ENCODE measurements at places on chromosomes 2 and 18.

- peak; percentile 74 for ATAC-seq
Observed at GRCh38 chr18:73688851-73689711, 458.6 kb downstream of the FBXO15 start.

DNA sequence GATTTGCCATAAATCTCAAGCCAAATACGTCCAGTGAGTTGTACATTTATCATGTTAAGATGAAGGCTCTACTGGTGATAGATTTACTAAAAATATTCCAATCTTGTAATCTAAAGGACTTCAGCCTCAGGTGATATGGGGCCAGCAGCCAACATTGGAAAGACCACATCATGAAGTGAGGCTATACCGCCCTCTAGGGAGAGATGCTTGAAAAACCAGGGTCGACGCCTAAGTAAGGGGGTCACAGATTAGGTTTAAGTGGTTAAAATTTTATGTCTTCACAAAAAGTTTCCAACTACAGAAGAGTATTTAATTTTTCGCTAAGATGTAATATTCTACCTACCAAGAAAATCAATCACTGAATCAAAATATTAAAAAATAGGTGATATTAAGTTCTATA, 33.3 kb downstream of the DOCK10 start:
- ATAC-seq, result no peak

- ATAC-seq, result no peak
Observed at GRCh38 chr2:126543081-126543480, 112.9 kb upstream of the GYPC start.

DNA sequence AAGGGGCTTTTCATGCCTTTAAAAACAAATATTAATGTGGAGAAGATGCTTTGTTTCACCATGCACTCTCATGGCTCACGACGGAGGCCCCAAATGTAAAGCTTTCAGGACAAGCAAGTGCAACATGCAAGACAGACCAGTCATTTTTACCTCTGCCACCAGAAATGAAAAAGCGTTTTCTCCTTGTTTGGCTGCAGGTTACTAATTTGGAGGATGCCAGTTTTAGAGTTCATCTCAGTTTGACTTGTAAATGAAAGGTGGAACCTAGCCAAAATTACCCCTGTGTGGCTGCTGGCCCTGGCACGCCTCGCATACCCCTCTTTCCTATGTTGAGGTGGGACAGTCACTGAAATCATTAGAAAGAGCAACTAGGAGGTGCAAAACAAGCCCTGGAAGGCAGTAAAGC, 138.6 kb downstream of the BCL2 start:
- no peak for ATAC-seq

- no peak for ATAC-seq
Observed at GRCh38 chr18:42045346-42045745, 90.3 kb downstream of the PIK3C3 start.

GRCh38 chr2:1226766-1227165, 186.5 kb upstream of the TPO start:
- ATAC-seq, result no peak

GRCh38 chr2:23550553-23550952, 165.6 kb downstream of the KLHL29 start:
- no peak for ATAC-seq

GRCh38 chr2:223943561-223944008, 1.6 kb downstream of the WDFY1 start:
- ATAC-seq, result peak; percentile 35

- peak; percentile 51 for ATAC-seq
Observed at GRCh38 chr2:174597345-174598047, at the start of gene WIPF1. Gene WIPF1, minus strand, starts transcription at chr2:174597804. Its CDS starts 12,231 bp downstream, at chr2:174585573.

DNA sequence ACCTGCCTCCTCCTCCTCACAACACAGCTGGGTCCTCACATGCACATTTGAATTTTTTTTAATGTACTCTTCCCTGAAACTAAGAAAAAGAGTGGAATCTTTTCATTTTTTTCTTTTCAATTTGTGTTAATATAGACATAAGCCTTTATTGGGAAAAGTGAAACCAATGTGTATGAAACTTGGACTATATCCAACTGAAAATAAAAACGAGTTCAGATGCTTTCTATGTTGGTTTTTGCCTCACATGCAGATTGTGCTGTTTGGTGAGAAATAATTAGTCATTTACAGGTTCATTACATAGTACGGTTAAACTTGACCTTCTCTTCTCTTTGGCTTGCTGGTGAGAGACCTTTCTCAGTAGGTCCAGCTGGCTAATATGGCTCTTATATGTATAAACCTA, 515.2 kb upstream of the FANCL start:
- ATAC-seq, result no peak

- ATAC-seq, result no peak
Observed at GRCh38 chr2:233992513-233993217, 57.8 kb upstream of the SPP2 start.

DNA sequence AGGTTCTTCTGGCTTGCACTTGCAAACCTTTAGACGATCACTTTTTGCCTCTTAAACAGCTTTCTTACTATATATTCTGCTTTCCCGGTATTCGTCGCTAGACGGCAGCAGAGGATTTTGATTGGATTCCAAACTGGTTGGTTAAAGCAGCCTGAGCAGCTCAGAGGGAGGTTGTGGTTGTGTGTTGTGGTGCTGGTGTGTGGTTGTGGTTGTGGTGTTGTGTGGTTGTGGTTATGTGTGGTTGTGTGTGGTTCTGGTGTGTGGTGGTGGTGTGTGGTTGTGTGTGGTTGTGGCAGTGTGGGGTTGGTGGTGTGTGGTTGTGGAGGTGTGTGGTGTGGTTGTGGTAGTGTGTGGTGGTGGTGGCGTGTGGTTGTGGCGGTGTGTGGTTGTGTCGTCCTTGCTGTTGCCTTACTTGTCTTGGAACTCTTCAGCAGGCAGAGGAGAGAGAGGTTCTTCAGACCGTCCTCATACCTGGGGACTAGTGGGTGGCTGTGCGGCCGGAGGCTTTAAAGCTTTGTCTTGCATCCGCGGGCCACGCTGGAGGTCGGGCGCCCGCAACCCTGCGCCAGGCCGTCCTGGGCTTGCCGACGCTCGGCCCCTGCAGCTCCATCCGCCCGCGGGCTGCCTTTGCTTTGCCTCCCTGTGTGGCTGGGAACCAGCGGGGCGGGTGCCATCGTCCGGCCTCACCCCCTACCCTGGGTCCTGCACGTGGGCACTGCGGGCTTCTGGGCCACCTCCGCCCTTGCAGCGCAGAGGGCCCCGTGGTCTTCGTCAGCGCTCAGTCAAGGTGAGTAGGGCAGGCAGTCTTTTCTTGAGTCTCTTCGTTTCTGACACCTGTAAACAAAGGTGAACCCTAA, 190.8 kb downstream of the ARHGAP28 start:
- ATAC-seq, result peak; percentile 61

- no peak for ATAC-seq
Observed at GRCh38 chr2:241890524-241891235, 21.2 kb downstream of the RTP5 start.

DNA sequence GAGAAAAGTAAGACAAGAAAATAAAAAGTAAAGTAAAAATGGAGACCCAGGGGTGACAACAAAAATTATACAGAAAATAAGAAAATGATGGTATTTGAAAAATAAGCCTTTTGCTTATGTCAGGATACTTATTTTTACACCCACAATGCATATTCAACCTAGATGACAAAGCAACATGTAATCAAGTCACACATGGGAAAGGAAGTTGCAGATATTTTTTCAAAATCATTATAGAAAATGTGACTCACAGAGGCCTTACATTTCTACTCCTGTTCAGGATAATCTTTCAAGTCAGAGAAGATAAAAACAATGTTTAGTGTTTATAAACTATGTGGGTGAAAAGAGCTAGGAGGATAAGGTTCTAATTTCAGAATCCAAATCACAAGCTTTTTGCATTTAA, 275.3 kb upstream of the UBE2E3 start:
- peak; percentile 43 for ATAC-seq

GRCh38 chr2:207492461-207492860, 37.3 kb upstream of the CREB1 start:
- no peak for ATAC-seq

GRCh38 chr2:9152975-9153642, 53.5 kb upstream of the ASAP2 start:
- peak; percentile 22 for ATAC-seq

GRCh38 chr2:39153312-39153711, 32.5 kb upstream of the SOS1 start:
- ATAC-seq, result no peak

DNA sequence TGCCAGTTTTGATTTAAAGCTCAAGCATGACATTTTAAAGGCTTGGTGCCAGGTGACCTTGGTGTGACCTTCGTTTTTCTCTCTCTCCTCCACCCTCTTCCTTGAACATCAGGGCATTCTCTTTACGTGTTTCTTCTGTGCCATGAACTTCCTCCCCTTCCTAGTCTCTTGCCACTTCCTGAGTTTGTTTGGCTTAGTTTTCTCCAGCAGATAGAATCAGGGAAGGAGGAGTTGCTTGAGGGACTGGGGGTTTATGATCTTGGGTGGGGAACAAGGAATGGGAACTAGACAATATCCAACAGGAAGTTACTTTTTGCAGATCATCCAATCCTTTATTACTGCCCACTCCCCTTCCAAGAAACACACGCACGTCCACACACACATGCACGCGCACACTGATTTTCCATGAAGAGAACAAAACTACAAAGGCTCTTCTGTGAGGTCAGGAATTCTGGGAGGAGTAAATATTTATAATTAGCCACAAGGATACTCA, 210.6 kb upstream of the EPAS1 start:
- no peak for ATAC-seq

DNA sequence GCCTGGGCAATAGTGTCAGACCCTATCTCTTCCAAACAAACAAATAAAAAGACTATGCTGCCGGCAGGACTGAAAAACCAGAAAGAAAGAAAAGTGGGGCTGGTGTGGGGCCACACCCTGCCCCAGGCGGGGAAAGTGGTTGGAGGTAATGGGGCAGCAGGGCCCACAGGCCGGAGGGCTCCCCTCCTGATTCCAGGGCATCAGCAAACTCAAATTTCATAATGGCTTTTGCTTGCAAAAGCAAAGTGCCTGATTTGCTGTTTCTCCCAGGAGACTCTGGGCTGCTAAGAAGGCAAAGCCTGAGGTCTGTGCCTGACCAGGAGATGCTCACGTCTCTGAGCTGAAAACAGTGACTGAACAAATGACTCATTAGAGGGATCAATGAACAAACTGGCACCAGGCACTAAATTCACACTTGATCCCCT, 121.9 kb downstream of the HDAC4 start:
- ATAC-seq, result no peak

DNA sequence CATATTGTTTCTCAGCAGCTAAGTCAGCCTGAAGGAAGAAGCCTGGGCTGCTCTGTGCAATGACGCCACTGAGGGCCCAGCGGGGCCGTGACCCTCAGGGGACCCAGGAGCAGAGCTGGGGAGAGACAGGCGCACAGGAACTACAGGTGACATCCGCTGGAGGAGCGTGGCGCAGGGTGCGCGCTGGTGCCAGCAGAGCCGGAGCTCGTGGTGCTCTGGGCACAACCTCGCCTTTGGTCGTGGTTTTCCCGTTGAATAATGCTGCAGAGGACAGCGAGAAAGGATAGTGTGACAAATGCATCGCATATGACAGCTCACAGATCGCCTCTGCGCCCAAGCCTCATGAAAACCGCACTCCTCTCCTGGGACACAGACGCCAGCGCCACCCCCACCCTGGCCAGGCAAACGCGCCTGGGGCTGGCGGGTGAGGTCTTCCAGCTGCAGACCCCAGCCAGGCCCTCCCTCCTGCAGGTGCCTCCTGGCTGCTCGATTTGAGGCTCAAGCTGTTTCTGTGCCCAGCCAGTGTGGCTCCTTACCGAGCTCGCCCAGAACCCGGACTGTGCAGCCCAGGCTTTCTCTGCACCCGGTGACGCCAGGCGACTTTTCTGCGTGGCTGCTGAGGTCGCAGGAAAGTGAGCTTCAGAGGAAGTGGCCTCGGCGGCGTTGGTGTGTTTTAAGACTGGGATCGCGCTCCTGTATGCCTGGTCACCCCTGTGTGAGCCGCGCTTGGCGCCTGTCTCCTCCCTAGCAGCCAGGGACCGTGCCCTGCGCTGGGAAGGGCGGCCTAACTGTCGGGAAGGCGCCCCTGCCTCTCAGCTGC, 583.1 kb upstream of the HS6ST1 start:
- ATAC-seq, result no peak

GRCh38 chr2:189171956-189172609, 7.5 kb downstream of the COL5A2 start:
- ATAC-seq, result peak; percentile 23

GRCh38 chr2:109162999-109163398, 34.0 kb downstream of the SH3RF3 start:
- ATAC-seq, result peak; percentile 57

- no peak for ATAC-seq
Observed at GRCh38 chr2:75087736-75088135, 111.6 kb downstream of the TACR1 start.

GRCh38 chr2:132366421-132367180, 50.0 kb upstream of the GPR39 start:
- ATAC-seq, result no peak

- ATAC-seq, result no peak
Observed at GRCh38 chr2:47483191-47483590, 80.2 kb downstream of the MSH2 start.

- ATAC-seq, result no peak
Observed at GRCh38 chr2:236415684-236416444, 151.7 kb upstream of the ASB18 start.

DNA sequence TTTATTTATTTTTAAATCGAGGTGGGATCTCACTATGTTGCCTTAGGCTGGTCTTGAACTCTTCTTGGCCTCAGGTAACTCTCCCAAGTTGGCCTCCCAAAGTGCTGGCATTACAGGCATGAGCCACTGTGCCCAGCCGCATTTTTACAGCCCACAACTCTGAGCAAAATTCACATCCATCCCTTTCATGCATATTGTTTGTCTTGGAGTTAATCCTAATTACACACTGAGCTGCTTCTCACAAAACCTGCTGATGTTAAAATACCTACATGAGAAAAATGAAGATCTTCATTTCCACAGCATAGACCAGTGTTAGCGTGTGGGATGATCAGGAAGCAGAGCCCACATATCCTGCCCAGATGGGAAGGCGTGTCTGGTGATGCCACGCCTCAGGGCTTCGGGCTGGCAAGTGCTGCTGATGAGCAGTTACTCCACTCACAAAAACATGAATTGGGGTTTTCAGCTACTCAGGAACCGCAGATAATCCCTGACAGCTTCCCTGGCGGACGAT, 14.6 kb downstream of the ITGB1BP1 start:
- no peak for ATAC-seq

DNA sequence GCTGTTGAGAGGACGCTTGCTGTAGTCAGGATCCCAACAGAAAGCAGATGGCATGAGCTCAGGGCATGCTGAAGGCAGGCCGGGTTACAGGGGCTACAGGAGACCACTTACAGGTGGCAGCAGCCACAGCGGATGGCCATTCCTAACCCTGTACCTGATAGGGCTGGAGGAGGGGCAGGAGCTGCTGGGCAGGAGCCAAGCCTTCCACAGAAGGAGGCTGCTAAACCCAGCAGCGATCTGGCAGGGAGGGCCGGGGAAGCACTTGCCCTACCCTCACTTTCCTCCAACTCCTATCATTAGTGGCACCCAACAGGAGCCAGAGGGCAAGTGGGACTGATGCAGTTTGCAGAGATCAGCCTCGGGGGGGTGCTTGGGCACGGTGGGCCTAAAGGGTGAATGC, 2.0 kb downstream of the ASB18 start:
- ATAC-seq, result no peak

Measured in SK-N-SH treated with all-trans-retinoic acid at 6 μM for 48 hours (cell line).